T-helper 2 cell (primary cell): ENCODE measurements at places on chromosomes 1 and 21.

- DNase-seq, result no peak
These were observed 31.6 kb downstream of the OSBPL9 start for GRCh38 chr1:51648180-51649109.

DNA sequence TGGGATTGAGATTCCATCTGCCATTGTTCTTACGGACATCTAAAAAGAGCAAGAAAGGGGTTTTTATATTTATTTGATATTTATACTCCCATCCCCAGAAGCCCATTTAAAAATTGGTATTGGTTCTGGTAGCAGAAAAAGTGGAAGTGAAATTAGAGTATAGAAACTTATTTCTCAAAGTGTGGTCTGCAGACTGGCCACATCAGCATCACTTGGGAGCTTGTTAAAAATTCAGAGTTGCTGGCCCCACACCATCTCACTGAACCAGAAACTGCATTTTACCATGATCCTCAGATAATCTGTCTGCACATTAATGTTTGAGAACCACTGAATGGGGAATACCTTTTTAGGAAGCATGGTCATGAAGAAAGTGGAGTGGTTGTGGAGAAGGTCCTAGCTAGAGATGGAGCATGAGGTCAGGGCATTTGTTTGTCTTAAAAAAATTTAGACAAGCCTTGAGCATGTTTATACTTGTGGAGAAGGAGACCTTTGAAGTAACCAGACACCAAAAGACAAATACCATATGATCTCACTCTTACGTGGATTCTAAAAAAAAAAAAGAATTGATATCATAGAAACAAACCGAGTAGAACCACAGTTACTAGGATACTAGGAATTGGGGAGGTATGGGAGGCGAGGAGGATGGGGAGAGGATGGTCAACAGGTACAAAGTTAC, 116.3 kb downstream of the ST6GALNAC3 start:
- DNase-seq, result no peak

GRCh38 chr1:35845766-35846165, 37.2 kb upstream of the AGO1 start:
- DNase-seq, result no peak

DNA sequence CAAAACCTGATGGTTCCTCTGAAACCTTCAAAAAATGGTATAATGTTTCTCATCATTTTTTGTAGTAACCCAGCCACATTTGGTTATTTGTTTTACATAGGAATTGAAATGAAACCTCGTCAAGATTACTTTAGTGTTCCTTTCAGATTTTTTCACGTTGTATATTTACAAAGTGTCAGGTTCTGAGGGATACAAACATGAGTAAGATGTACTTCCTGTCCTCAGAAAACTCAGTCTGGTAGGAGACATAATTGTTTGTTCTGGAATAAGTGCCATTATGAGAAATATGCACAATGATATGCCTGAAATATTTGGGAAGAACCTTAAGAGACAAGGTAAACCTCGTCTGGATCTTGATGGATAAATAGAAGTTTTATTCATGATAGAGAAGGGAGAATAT, 145.5 kb downstream of the USP25 start:
- no peak for DNase-seq

DNA sequence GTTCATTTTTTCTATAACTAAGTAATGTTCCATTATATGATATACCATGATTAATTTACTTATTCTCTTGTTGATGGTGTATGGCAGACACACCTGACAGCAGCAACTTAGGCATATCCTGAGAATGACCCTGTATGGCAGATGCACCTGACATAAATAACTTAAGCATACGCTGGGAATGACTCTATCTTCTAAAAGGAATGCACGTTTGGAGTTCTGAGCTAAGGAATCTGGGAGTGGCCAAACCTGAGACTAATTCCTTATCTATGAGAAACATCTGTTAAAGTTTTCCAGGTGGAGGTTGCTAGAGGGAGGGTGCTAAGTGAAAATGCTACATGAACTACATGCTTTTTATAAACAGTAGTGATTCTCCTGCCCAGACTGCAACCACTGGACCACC, 96.7 kb upstream of the RGS18 start:
- no peak for DNase-seq

DNA sequence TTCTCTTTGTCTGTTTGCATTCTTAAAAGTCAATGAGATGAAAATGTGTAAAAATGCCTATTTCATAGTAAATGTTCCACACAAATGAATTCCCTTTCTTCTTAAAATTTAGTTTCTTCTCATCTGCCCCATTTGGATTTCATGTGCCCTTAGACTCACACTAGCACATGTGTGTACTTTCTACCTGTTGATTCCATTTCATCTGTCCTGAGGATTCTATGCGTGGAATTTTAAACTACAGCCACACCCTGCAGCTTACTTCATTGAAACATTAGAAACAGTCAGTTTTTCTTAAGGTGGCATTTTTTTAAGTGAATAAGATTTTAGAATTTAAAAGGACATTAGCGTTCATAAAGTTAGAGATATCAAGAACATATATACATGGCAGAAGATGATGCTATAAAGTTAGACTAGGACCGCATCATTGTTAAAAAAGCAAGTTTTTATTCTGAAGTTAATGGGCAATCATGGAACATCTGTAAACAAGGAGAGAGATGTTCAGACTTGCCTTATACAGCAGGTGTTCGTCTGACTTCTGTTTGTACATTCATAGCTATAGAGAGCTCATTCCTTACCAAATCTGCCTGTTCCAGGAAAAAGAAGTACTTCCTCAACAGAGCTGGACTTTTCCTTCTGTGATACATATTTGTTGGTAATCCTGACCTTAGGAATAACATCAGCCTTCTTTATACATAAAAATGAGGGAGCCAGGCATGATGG, 3.9 kb upstream of the TUT4 start:
- no peak for DNase-seq

DNA sequence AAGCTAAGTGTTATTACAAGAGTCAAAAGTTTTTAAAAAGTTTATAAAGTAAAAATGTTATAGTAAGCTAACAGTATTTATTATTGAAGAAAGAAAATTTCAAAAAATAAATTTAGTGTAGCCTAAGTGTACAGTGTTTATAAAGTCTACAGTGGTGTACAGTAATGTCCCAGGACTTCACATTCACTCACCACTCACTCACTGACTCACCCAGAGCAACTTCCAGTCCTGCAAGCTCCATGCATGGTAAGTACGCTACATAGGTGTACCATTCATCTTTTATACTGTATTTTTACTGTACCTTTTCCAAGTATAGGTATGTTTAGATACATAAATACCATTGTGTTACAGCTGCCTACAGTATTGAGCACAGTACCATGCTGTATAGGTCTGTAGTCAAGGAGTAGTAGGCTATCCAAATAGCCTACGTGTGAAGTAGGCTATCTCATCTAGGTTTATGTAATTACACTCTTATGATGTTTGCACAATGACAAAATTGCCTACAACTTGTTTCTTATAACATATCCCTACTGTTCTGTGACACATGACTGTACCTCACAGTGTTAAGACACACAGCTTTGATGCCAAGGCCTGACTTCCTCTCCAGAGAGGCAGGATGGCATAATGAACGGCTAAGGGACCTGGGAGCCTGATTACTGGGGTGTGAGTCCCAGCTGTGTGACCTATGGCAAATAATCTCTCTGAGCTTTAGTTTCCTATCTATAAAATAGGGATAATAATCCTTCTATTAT, 12.7 kb downstream of the DHCR24 start:
- no peak for DNase-seq

DNA sequence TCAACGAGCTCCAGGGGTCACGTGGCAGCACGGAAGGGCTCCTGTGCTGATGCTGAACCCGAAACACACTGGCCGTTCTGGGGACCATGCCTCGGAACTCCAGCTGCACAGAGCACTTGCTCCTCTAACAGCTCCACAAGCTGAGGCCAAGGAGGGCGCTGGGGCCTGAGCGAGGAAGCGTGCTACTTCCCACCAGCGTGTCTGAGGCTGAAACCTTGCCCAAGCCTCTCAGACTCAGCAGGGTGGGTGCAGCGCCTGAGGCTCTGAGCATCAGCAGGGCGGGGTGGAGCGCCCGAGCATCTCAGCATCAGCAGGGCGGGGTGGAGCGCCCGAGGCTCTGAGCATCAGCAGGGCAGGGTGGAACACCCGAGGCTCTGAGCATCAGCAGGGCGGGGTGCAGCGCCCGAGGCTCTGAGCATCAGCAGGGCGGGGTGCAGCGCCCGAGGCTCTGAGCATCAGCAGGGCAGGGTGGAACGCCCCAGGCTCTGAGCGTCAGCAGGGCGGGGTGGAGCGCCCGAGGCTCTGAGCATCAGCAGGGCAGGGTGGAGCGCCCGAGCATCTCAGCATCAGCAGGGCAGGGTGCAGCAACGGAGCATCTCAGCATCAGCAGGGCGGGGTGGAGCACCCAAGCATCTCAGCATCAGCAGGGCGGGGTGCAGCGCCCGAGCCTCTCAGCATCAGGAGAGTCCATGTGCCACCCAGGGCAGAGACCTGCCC, 9.6 kb downstream of the WRAP73 start:
- DNase-seq, result no peak

DNA sequence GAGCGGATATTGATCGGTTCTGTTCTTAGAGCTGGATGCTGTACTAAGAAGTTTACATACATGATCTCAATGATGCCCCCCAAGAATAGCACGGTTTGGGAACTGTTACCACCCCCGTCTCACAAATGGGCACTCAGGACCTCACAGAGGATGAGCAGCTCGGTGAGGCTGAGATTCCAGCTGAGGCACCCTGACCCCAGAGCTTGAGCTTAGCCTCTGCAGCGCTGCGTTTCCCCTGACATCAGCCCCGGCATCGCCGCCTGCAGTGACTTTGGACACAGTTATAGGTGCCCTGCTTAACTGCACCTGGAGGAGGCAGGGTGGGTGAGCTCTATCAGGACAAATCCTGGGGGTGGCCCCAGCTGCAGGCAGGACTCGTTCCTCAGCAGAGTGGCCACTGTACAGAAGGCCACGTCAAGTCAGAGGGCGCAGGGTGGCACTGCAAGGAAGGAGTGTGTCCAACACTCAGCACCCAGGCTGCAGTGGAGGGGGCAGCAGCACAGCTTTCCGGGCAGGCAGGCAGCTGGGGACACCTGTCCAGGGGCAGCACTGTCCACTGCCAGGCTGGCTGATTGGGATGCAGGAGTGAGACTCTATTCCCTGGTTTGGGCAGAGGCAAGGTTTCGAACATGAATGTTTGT, 65.8 kb upstream of the ABCG1 start:
- DNase-seq, result no peak

GRCh38 chr1:200372095-200372884, 37.5 kb downstream of the ZNF281 start:
- DNase-seq, result no peak

GRCh38 chr1:226268421-226269124, 40.4 kb downstream of the LIN9 start:
- DNase-seq, result no peak

DNA sequence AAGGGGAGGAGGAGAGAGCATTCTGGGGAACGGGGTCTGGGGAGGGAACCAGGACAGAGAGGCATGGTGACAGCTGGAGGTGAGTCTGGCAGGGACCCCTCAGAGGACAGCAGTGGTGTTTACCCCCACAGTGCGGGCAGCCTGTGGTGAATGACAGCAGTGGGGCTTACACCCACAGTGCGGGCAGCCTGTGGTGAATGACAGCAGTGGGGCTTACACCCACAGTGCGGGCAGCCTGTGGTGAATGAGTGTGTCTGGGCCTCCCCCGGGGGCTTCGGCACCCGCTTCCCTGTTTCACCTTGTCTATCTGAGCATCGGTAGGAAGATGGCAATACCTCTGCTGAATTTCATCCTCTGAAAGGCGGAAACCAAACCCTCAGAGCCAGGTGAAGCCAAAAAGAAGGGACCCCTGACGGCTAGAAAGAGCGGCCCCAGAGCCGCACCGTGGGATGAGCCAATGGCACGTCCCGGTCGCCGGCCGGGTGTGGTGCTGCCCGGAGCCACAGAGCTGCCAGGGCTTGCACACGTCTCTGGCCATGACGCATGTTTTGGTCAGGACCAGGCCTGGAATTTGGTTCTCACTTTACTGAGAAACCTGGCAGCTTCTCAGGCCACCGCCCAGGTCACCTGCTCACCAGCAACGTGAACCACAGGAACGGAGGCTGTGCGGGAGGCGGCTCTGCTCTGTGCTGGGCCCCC, 54.1 kb downstream of the SIK1 start:
- no peak for DNase-seq

- no peak for DNase-seq
These were observed 26.4 kb downstream of the TIAM1 start for GRCh38 chr21:31317688-31318087.

- no peak for DNase-seq
These were observed 106.7 kb upstream of the CDC42BPA start for GRCh38 chr1:227424953-227425352.

DNA sequence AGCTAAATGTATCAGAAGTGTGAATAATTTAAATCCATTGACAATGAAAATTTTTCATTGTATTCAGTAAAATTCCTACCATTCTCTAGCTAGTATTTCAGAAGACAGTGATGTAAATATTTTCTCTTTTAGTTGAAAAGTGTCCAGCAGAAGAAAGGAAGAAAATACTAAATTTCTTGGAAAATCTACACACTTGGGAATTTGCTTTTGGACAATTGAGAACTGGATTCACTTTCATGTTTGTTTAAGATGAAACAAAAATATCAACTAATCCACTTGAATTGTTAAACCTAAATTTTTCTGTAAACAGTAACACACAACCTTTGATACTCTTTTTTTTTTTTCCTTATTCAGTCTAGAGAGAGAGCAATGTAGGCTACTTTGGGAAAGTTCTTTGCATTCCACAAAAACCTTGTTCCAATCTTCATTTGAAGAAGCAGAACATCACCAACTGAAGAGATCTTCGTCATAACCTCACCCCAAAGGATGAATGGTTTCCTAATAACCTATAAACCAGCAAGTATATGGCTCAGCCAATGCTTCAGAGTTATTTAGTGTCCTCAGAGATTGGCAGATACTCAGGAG, 155.1 kb upstream of the GORAB start:
- no peak for DNase-seq

GRCh38 chr1:36304521-36304920, 1.6 kb upstream of the SH3D21 start:
- no peak for DNase-seq

- no peak for DNase-seq
These were observed 14.7 kb downstream of the PKN2 start for GRCh38 chr1:88698764-88699163.

DNA sequence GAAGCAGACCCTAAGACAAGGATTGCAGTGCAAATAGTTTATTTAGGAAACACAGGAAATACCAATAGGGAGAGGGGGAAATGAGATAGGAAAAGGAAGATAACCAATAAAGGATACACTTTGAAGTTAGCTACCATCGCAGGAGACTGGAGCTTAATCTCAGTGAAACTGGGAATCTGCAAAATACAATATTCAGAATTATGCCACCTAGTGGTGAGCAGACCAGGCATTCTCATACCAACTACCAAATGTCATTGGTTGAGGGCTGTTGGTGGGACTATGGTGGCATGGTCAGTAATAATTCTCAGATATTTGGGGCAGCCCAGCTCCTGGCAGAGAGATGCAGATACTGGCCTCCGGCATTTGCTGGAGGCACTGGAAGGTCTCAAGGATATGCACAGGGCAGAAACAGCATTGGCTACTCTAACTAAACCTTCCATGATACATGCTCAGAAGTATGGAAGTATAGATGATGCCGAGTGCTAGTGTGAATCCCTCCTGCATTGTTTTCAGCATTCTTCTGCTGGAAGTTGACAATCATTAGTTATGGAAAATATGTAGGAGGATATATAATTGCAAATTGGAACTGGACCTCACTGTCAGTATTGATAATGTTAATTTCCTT, 11.8 kb upstream of the ZFP69B start:
- peak; percentile 7 for DNase-seq
